ENCODE measurements at places on chromosomes 1 and 21. TPM values are rescaled to one million over a fixed set of nuclear protein-coding genes. Genes with fewer than 3 reads are reported as not detected.

GRCh38 chr1:19045898-19046880 is 89.7 kb upstream of the IFFO2 start:
- DNase-seq, result no peak

DNA sequence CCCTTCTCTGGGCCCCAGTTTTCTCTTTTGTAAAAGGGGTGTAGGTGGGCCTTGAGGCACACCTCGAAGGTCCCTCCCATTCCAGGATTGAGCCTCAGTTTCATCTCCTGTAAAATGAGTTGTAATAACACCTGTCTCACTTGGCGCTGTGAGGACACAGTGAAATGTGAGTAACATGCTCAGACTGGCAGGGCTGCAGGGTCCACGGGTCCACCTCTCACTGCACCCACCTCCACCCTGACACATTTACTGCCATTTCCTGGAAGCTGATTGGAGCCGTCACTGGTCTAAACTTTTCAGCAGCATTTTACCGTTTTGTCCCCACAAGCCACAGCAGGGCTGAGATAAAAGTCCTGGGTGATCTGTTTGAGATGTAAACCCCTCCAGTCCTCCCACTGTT is 398.0 kb downstream of the PTPRU start:
- no peak for DNase-seq

DNA sequence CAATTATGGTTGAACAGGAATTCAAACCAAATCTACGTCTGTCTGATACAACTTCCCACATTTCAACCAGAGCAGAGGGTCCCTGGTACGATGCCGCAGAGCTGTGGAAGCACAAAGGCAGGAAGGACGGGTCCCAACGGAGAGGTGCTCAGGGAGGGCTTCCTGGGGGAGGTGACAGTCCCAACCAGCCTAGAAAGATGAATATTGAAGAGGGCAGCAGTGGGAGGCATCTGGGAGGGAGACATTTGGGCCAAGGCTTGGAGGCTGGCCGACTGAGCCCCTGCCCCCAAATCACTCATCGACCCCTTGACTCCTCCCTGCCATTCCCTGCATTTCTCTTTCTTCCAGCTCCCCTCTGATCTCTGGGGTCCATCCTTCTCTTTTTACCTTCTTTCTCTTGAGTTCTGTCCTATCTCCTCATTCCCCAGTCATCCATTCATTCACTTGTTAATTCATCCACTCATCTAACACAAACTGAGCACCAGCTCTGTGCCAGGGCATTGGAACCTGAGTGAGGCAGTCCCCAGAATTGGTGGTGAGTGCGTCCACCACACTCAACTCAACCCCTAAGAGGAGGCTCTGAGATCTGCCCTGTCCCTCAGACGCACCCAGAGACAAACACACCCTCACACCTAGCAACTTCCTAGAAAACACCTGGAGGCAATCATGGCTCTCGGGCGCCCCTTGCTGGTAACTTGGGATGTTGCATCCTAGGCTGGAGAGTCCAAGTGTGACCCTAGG is 13.2 kb upstream of the CELA3B start:
- no peak for DNase-seq

- DNase-seq, result no peak
Measured at GRCh38 chr1:161983725-161984124, 39.9 kb downstream of the OLFML2B start.

DNA sequence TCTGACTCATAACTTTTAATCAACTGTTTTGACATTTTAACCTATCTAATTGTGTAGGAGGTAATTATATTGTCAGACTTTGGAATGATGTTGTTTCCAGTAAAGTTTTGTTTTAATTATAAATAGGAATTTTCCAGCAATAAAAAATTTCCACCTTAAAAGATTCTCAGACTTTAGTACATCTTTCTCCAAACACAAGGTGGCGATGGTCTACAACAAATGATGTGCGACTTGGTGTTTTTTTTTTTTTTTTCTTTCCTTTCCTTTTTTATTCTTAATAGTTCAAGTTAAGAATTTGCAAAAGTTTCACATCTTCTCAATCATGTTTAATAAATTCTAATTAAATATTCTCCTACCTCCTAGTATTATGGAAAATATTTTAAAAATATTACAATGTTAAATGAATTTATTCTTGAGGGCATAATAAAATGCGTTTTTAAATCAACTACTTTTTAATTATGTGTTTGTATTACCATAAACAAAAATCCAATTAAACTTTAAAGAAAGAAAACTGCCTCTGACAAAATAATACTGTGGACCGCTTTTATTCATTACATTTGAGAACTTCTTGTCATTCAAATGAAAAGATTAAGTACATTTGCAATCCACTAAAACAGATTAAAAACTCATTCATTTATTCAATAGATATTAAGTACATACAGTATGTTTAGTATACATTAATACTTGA is 4.4 kb upstream of the ADAMTS1 start:
- DNase-seq, result peak; percentile 52

The KRTAP12-2 gene
- polyA plus RNA-seq, result not detected

Measured in left renal cortex interstitium (tissue), 4 donors.